ENCODE measurements at places on chromosomes 5 and 9.

GRCh38 chr5:142699184-142699720, 13.4 kb upstream of the FGF1 start:
- peak; percentile 79 for DNase-seq

DNA sequence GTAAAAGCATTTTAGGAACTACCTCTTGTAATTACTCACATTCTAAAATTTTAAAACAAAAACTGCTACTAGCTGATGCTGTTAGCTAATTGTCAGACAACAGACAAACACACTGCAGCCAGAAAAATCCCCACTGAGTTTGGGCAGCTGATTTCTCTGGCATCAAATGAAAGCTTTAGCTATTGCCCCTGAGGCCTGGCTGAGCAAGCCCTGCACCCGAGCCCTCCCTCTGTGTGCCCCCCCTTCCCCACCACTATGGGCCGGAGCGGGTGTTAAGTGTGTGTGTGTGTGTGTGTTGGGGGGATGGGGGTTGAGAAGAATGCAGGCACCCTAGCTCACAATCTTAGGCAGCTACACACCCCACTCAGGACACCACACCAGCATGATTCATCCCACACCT, 2.4 kb downstream of the NEUROG1 start:
- DNase-seq = no peak

DNA sequence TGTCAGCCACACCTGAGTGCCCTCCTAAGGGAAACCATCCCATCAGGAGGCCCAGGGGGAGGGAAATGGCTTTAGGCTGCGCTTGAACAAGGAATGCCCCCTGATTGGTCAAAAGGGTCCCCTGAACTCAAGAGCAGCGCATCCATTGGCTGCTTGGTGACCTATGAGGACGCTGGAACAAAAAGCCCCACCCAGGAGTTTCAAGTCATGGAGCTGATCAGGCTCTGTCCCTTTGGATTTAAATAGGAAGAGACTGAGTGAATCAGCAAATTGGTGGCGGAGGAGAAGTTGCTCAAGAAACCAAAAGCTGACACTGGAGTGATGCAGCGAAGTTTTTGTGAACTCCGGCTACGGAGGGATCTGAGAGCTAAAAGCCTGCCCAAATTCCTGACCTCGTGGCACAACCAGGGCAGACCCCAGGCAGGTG, 66.7 kb downstream of the SMIM23 start:
- no peak for DNase-seq

GRCh38 chr9:121566481-121567465, 67.1 kb upstream of the GGTA1 start:
- DNase-seq = no peak

- no peak for DNase-seq
Measured at GRCh38 chr5:66779528-66779927, 183.3 kb downstream of the MAST4 start.

- no peak for DNase-seq
Measured at GRCh38 chr5:176674799-176675198, 27.5 kb downstream of the TSPAN17 start.

GRCh38 chr5:75524071-75524470, 12.4 kb downstream of the POLK start:
- DNase-seq = no peak

All from activated naive CD8-positive, alpha-beta T cell treated with anti-CD3 and anti-CD28 coated beads, Interleukin-2, amount 50 U/mL, for 24 hours (primary cell).